Midbrain (tissue), 1 donor: ENCODE measurements at places on chromosomes 7 and 10.

GRCh38 chr7:102463841-102464576, 654 bp downstream of the ALKBH4 start:
- no peak for DNase-seq

DNA sequence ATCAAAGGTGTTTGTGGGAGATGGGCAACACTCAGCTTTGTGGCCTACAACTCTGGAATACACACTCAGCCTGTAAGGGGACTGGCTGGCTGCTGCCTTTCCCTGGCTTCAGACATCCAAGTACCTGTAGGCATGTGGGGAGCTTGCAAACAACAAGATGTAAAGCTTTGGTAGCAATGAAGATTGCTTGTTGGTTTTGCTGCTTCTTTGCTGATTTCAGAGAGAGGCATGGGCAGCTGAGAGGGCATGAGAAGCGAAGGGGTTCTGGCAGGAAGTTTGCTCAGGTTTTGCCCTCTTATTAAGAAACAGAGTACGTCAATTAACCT, 434.8 kb downstream of the LRMDA start:
- no peak for DNase-seq

DNA sequence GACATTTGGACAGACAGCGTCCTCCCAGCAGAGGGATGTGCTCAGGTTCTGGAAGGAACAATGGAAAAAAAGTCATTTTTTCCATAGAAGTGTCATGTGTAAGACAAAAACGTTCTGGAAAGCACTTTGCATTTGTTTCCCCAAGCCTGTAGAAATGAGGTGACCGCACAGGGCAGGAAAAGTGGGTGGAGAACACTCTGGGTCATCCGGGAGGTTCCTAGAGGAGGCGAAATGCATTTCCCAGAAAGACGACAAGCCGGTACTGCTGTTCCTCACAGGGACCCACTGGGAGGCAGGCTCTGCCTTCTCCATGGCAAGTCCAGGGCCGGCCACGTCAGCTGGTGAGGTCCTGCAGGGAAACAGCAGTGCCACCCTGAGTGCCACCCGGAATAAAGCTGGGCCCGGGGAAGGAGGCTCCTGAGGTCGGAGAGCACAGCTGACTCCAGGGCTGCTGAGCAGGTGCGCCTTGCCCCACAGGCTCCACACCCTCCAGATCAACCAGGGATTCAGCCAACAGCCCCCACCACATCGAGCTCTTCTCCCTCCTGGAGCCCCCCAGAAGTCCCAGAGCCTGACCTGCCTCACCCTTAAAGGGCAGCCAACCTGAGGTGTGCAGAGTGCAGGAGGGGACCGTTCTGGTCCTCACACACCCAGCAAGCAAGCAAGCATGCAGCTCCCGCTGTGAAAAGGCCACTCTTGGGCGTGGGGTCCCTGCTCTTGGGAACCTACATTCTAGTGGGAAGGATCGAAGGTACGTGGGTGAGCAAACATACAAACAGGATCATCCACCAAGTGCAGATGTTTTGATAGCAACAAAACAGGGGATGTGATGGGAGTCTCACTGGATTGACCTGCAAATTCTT, 28.8 kb upstream of the INPP5A start:
- no peak for DNase-seq

- DNase-seq = no peak
These were observed 130.1 kb downstream of the CREB5 start for GRCh38 chr7:28542410-28542809.

GRCh38 chr10:70475661-70476060, 2.9 kb upstream of the PALD1 start:
- DNase-seq = no peak

GRCh38 chr7:155738652-155739537, 73.4 kb downstream of the SHH start:
- peak; percentile 87 for DNase-seq

- DNase-seq = no peak
These were observed 3.5 kb upstream of the HKDC1 start for GRCh38 chr10:69216577-69217118.

GRCh38 chr7:143467724-143468123, 9.9 kb upstream of the TAS2R41 start:
- no peak for DNase-seq

DNA sequence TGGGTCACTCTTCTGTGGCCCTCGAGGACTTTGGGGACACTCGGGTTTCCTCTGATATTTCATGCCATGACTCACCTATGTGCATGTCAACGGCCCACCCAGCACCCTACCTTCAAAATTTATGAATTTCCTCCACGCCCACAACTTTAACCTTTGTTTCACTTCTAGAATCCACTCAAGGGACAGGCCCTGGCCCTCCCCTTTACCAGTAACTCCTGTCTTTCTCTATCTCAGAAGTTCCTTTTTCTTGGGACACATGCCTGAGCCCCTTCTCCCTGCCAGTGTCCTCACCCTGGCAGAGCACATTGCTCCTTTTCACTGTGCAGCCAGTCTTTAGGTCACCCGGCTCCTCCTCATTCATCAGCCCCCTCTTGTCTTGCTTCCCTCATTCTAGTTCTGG, 282.5 kb upstream of the KLF6 start:
- DNase-seq = no peak

GRCh38 chr7:19107356-19108146, 9.9 kb downstream of the TWIST1 start:
- peak; percentile 11 for DNase-seq

GRCh38 chr10:3482200-3482993, 302.6 kb downstream of the KLF6 start:
- DNase-seq = no peak

DNA sequence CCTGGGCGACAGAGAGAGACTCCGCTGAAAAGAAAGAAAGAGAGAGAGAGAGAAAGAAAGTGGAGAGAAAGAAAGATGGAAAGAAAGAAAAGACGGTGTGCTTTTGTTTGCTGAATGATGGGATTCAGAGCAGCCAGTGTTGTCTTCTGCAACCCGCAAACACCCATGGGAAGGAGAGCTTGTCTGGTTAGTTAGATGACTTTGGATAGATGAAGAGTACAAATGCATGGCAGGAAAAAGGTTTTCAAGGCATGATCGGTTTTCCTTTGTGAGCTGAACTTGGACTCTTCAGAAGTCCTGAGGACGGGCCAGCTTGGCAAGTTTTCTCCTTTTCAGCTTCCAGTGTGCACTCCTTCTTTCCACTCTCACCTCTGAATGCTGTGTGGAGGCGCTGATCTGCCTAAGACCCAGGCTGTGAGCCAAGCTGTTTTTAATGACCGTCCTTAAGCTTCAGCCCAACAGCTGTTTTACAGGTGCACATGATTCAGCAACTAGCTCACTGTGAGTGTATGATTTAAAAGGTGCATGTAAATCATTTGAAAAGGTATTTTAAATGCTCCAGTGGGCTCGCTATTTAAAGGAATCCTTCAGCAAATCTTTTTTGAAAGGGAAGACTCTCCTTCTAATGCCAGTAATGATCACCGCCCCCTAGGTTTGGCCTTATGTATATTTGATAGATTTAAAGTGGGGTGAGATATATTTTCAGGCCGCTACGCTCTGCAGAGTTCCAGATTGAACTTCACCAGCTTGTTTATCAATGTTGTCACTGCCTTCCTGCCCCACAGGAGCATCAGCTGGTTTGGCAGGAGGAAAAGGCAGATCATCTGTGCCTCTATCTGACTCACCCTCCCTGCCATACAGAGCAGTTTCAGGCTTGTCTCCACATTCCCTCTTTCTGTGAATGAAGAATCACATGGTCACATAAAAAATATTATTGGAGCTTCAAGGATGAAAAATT, 115.0 kb downstream of the PLXDC2 start:
- no peak for DNase-seq

- DNase-seq = no peak
These were observed 17.4 kb downstream of the RGS10 start for GRCh38 chr10:119525116-119525515.

GRCh38 chr10:6739530-6740174, 159.6 kb upstream of the PRKCQ start:
- no peak for DNase-seq

GRCh38 chr7:108157606-108158335, 27.6 kb upstream of the LAMB4 start:
- no peak for DNase-seq

DNA sequence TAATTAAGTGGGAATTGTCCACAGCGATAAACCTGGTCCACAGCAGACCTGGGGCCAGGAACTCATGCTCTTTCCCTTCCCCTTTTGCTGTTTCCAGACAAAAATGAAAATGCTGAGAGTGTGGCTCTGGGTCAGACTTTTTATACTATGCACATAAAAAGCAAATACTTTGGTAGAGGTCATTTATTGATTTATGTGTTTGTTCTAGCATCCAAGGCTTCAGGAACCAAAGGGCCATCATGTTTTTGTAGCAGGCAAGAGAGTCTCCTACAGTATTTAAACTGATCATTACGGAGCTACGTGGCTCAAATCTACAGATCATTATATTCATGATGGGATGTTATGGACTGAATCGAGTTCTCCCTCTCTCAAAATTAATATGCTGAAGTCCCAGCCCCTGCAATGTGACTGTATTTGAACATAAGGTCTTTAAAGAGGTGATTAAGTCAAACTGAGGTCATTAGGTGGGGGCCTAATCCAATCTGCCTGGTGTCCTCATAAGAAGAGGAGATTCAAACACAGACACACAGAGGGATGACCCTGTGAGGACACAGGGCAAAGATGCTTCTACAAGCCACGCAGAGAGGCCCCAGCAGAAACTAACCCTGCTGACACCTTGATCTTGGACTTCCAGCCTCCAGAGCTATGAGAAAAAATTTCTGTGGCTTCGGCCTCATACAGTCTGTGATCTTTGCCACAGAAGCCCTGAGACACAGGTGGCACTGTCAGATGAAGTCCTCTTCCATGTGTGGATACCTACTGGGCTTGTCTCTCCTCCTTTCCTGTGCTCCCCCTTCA, 46.1 kb upstream of the RNF32 start:
- no peak for DNase-seq

- DNase-seq = no peak
These were observed 63.2 kb downstream of the LMBR1 start for GRCh38 chr7:156829669-156830336.

GRCh38 chr7:31007634-31008033, 43.9 kb downstream of the GHRHR start:
- DNase-seq = no peak

- DNase-seq = no peak
These were observed 33.6 kb upstream of the DNMBP start for GRCh38 chr10:100043344-100043743.

GRCh38 chr7:140390034-140390433, 8.3 kb downstream of the SLC37A3 start:
- DNase-seq = no peak

DNA sequence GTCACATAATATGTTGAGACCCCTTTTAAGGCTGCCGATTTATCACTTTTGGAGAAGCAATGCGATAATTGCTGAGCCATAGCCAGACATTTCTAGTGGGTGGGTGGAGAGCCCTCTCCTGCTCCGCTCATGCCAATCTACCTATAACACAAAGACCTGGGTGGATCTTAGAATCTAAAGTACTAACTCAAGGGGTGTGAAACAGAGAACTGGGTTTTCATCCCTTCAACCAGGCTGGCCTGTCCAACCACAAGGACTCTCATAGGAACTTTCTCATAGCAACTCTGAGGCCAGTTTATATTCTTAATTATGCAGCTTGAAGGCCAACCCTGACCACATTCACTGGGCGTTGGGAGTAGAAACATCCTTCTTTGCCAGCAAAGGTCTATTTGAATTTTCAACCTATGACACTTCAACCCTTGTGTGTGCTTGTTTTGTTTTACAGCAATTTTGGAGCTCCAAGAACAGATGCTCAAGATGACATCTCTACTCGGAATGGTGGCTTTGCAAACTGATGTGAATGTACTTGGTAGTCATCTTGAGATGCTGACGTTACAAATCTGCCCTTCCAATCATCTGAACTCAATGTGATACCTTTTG, 1198.2 kb upstream of the AUTS2 start:
- DNase-seq = no peak

DNA sequence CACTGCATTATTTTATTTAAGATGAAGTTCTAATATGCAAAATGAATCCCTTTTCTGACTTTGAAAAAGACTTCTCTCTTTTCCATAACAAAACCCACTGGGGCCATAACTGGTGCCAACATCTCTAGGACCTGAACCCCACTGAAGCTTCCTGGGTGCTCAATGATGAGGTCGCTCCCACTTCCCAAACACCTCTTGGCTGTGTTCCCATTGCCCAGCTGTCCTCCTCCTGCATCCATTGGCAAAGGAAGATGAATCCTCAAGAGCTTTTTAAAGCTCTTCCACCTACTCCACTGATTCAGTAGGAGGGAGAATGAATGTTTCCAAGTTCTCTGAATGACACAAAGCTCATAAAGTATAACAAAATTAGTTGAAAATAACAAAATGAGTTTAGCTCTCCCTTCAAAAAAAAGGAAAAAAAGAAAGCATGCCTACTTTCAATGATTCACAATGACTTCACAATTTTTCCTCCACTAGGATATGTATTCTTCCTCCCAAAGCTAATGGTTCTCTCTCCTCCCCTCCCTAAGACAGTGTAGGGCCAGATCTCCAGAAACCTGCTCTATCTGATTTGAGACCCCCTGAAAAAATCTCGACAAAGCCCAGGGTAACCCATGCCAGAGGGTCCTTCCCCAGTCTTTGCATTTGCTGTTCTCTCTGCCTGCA, 64.8 kb downstream of the SORBS1 start:
- no peak for DNase-seq

DNA sequence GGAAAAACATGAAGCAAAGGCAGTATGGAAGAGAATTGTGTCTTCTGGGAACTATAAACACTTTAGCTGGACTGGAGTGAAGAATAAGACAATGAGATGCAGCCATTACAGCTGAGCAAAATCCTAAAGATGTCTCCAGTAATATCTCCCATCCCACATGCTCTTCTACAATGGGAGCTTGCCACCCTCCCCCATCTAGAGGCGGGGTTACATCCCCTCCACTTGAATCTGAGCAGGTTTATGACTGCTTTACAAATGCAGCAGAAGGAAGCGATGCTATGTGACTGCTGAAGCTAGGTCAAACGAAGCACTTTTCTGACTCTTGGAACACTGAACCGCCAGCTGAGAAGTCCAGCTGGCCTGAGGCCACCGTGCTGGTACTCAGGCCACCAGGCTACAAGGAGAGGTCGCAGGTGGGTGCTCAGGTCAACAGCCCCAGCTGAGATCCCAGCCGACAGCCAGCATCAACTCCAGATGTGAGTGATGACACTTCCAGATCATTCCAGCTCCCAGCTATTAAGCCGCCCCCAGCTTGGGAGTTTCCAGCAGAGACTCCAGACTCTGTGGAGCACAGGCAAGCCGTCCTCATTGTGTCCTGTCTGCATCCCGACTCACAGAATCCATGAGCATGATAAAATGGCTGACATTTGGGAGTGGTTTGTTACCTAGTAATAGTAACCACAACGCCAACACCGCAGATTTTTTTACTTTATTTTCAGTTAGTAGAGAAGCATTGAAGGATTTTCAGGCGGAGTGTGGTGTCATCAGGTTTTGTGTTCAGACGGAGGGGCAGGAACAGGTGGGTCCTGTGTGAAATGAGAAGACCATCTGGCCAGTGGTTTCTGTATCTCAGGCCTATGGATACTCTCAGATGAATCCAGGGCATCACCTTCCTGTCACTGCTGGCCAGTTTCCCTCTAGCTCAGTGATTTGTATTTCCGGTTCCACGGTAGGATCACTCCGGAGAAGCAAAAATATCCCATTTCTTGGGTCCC, 89.3 kb downstream of the NPY start:
- DNase-seq = no peak
